Right kidney (tissue), 9 donors: ENCODE measurements at places on chromosomes 7 and 10.
A peak's percentile ranks its signal among the peaks of the same experiment; 100 is the strongest.

DNA sequence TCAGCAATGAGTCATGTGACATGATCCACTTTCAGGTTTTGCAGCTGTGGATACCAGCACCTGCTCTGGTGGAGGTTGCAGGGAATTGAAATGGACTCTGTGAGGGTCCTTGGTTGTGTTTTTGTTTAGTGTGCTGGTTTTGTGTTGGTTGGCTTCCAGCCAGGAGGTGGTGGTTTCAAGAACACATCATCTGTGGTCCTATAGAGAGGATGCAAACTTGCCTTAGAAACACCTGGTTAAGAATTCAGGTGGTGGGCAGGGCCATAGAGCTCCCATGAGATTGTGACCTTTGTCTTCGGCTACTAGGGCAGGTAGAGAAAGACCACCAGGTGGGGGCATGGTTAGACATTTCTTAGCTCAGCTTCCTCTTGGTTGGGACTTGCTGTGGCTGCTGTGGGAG is 59.2 kb upstream of the CYP2C9 start:
- DNase-seq, result no peak

- peak; percentile 52 for DNase-seq
Measured at GRCh38 chr10:69639291-69640195, 9.5 kb downstream of the FAM241B start.

DNA sequence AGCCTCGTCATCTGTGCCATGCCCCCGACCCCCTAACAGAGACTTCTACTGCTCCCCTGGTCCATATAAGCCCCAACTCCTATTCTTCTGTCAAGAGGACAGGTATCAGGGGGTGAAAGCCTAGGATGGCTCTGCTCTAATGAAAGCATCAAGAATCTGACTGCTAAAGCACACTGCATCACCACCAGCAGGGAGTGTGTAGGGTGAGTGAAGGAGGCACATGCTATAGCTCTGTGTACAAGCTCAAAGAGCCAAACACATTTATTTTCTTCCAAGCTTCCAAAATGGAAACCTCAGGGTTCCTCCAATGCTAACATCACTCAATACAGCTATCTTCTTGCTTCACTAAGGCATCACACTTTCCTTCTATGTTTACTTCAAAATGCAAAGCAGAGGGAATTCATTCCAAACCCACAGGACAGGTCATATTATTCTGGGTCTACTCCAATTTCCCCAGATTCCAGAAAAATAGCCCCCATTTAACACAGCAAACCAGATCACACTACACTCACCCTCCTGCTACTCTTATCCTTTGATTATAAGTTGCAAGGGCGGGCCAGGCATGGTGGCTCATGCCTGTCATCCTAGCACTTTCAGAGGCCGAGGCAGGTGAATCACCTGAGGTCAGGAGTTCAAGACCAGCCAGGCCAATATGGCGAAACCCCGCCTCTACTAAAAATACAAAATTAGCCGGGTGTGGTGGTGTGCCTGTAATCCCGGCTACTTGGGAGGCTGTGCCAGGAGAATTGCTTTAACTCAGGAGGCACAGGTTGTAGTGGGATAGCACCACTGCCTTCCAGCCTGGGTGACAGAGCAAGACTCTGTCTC is 36.6 kb downstream of the RHEB start:
- no peak for DNase-seq

DNA sequence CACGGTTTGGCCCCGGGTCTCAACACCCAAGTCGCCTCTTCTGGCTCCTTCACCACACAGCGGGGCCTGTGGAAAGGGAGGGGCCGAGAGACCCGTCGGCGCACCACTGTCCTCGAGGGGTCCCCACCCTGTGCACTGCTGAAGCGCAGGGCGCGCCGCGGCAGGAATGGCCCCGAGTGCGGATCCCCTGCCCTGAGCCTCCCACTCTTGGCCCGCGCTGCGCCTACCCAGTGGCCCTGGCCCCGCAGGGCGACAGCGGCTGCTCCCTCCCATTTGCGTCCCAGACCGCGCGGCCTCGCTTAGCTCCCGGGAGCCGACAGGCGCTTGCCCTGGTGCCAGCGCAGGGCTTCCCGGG is 2.1 kb upstream of the SFMBT2 start:
- DNase-seq, result no peak

- peak; percentile 50 for DNase-seq
Measured at GRCh38 chr7:157689269-157690057, 352.7 kb downstream of the DNAJB6 start.

GRCh38 chr7:117993377-117994003 is 120.2 kb upstream of the CTTNBP2 start:
- peak; percentile 30 for DNase-seq

GRCh38 chr10:70715853-70716795 is 43.8 kb downstream of the ADAMTS14 start:
- no peak for DNase-seq
